ENCODE measurements at places on chromosomes 6 and 20. TPM values are rescaled to one million over a fixed set of nuclear protein-coding genes. Genes with fewer than 3 reads are reported as not detected.

DNA sequence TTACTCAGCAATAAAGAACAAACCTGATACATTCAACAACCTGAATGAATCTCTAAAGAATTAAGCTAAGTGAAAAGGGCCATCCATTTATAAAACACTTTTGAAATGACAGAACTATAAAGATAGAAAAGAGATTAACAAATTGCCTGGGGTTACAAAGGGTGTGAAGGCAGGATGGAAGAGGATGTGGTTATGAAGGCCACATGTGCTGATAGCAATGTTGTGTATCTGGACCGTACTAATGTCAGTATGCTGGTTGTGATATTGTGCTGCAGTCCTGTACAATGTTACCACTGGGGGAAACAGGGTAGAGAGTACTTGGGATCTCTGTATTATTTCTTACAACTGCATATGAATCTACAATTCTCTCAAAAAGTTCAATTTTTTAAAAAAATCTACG lies 36.4 kb downstream of the ELOVL5 start:
- no peaks in the 10 kb centered on the region for H3K4me1 ChIP-seq
- H3K36me3 ChIP-seq: no peaks in the 10 kb centered on the region
- no peak overlapping the region for H3K4me3 ChIP-seq
- no peak overlapping the region for H3K27ac ChIP-seq

DNA sequence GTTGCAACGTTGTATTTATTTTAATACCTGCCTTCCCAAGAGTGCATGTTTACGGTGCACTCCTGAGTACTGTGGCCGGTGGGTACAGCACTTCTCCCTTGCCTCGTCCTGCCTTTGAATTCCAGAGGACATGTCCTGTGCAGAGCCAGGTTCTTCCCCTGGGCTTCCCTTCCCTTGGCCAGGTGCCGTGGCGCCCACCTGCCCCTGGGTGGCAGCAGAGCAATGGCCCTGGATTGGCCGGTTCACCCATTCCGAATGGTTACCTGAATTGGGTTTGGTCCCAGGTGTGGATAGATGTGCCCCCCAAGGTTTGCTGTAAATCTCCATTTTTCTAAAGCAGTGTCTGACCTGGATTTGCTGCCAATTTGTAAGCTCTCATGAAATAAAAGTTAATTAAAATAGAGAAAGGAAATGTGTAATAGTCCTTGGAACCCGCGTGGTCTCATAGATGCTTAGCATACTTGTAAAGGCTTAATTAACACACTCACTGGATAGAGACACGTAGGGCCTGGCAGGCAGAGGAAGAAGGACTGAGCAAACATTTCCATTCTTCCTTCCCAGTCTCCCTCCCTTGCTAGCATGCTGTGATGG lies 40.6 kb downstream of the DTD1 start:
- no peak for DNase-seq
- H3K4me1 ChIP-seq: peaks cover 3% of the 10 kb centered on the region
- no peak overlapping the region for H3K27ac ChIP-seq
- H3K4me3 ChIP-seq: no peak overlapping the region
- H3K36me3 ChIP-seq: peaks cover 14% of the 10 kb centered on the region

DNA sequence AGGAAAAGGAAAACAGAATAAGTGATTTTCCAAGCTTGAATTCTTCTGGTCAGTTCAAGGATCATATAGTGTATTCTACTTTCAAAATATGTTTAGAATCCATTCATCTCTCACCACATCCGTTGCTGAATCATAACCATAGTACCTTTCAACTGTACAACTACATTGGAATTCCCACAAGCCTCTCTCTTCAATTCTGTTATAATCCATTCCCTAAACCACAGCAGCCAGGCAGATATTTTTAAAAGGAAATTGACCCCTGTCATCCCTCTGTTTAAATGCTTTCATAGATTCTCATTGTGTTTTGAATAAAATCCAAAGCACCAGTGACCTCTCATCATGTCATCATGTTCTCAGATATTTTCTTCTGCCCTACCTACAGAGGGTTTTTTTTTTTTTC lies 412.7 kb downstream of the GRIK2 start:
- no peak for DNase-seq
- no peak overlapping the region for H3K27ac ChIP-seq
- no peaks in the 10 kb centered on the region for H3K36me3 ChIP-seq
- no peak overlapping the region for H3K4me3 ChIP-seq
- H3K4me1 ChIP-seq: no peaks in the 10 kb centered on the region

HNF4A gene
- not detected for total RNA-seq

RAET1L gene
- not detected for total RNA-seq

VSX1 gene
- 0.48 TPM for total RNA-seq

GRCh38 chr6:112690497-112691202 lies 343.5 kb downstream of the RFPL4B start:
- H3K27ac ChIP-seq: no peak overlapping the region
- no peaks in the 10 kb centered on the region for H3K27me3 ChIP-seq
- H3K4me1 ChIP-seq: peaks cover 3% of the 10 kb centered on the region
- H3K4me3 ChIP-seq: no peak overlapping the region
- no peaks in the 10 kb centered on the region for H3K36me3 ChIP-seq
- no peak for DNase-seq

DNA sequence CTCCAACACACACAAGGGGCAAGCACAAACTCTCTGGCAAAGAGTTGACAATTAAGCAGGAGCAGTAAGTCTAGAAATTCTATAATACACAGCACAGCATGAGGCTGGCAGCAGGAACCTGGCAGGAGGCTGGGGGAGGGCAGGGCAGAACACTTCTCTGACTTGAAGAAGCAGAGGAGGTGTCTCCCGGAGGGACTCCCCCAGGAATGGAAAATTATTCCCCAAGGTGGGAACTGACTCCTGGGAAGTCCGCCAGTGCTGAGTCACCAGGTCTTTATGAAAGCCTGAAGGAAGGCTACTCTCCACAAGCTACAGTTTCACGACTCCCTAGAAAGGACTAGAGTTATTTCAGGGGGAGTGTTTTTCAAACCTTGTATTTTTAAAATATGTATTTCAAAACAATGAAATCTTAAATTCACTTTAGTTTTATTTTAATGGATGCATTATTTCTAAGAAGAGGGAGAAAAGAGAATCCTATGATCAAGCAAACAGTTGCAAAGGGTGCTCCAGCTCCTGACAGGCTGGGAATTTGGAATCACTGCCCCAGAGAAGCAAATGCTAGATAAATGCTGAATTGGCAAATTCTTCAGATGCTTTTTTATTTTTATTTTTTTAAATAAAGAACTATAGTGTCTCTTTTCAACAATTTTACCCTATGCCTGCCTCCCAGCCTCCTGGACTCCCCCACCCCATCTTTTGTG lies 192.8 kb downstream of the LY86 start:
- no peaks in the 10 kb centered on the region for H3K36me3 ChIP-seq
- no peak overlapping the region for H3K27ac ChIP-seq
- no peaks in the 10 kb centered on the region for H3K27me3 ChIP-seq
- no peak overlapping the region for H3K4me3 ChIP-seq
- H3K4me1 ChIP-seq: peaks cover 9% of the 10 kb centered on the region
- peak; percentile 71 for DNase-seq

TSHZ2 gene
- total RNA-seq: 3.8 TPM

DNA sequence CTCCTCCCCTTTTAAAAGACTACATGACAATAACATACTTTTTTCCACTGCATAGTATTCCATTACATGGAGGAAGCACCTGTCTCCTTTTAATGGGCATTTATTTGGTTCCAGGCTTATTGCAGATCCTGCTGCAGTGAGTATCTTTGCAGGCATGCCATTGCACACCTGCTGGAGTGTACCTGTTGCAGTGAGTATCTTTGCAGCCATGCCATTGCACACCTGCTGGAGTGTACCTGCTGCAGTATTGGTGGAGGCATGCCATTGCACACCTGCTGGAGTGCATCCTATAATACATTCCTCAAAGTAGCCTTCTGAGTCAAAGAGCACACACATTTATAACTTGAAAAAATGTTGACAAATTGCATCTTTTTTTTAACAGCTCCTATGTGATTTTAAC lies 1.6 kb downstream of the BFSP1 start:
- no peaks in the 10 kb centered on the region for H3K27me3 ChIP-seq
- H3K4me3 ChIP-seq: no peak overlapping the region
- H3K4me1 ChIP-seq: peaks cover 4% of the 10 kb centered on the region
- H3K27ac ChIP-seq: no peak overlapping the region
- no peak for DNase-seq
- H3K36me3 ChIP-seq: no peaks in the 10 kb centered on the region

CDYL gene
- total RNA-seq: 21.3 TPM

DCDC2 gene
- total RNA-seq: 0.99 TPM

DNA sequence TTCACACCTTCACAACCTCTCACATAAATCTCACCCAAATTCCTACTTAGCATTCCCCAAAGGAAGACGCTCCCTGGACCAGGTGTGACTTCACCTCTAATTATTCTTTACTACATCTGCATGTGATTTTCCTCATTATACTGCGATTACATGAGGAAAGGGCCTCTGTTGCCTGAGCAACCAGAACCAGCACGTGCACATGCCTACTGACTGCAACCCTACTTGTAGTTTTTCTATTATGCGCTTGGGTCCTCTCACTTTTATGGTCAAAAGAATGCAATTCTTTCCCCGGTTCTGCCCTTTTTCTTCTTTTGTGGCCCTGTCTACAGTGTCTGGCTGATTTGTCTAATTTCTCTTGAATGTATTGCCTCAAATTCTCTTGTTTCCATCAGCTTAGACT lies 20.4 kb upstream of the ANKEF1 start:
- H3K4me1 ChIP-seq: no peaks in the 10 kb centered on the region
- H3K27me3 ChIP-seq: no peaks in the 10 kb centered on the region
- H3K4me3 ChIP-seq: no peak overlapping the region
- H3K27ac ChIP-seq: no peak overlapping the region
- DNase-seq: no peak

GRCh38 chr20:7199861-7200260 lies 432.4 kb downstream of the BMP2 start:
- H3K27ac ChIP-seq: no peak overlapping the region
- no peaks in the 10 kb centered on the region for H3K4me1 ChIP-seq
- no peaks in the 10 kb centered on the region for H3K36me3 ChIP-seq
- H3K27me3 ChIP-seq: no peaks in the 10 kb centered on the region

GRCh38 chr20:1790386-1790785 lies 104.8 kb upstream of the SIRPA start:
- no peak for DNase-seq
- no peak overlapping the region for H3K27ac ChIP-seq
- H3K4me1 ChIP-seq: no peaks in the 10 kb centered on the region
- peaks cover 2% of the 10 kb centered on the region for H3K27me3 ChIP-seq

DNA sequence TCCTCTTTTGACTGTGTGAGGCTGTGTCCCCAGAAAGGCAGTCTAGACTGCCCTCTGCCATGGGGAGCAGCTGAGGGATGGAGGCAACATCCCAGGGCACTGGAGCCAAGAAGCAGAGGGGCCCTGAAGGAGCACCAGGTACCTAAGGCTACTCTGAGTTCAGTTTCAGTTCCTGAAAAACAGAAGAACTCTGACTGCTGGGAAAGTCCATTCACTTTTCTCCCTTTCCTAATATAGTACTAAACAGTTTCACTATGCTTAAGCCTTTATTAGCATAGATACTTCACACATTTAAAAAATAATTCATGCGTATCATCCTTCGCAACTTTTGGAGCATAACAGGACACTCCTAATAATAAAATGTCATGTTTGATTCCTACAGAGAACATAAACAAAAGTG lies 130.0 kb downstream of the FOXC1 start:
- no peak overlapping the region for H3K4me3 ChIP-seq
- H3K4me1 ChIP-seq: no peaks in the 10 kb centered on the region

COL12A1 gene
- 14.8 TPM for total RNA-seq

DNA sequence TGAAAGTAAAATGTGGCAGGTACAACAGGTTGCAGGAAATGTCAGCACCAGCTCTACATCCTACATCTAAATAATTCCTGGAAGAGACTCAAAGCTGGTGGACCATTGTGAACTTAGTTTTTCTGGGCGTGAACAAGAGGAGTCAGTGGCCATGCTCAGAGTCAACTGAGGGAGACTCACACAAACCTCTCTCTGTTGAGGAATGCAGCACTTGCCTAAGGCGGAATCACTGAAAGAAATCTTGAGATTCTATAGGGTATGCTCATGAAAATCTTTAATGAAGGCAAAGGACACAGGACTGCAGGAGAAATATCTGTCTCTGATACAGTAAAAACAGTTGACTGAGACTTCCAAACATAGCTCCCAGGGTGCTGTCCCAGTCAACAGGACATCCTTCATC lies 22.5 kb downstream of the SLC17A4 start:
- H3K36me3 ChIP-seq: no peaks in the 10 kb centered on the region
- H3K27ac ChIP-seq: no peak overlapping the region

- peak overlapping the region; percentile 70 for H3K4me3 ChIP-seq
- peaks cover 10% of the 10 kb centered on the region for H3K4me1 ChIP-seq
- peaks cover 39% of the 10 kb centered on the region for H3K27me3 ChIP-seq
- no peak overlapping the region for H3K27ac ChIP-seq
- H3K36me3 ChIP-seq: no peaks in the 10 kb centered on the region
- peak; percentile 57 for DNase-seq
These were observed 15.8 kb downstream of the AARS2 start for GRCh38 chr6:44297063-44298038.

DNA sequence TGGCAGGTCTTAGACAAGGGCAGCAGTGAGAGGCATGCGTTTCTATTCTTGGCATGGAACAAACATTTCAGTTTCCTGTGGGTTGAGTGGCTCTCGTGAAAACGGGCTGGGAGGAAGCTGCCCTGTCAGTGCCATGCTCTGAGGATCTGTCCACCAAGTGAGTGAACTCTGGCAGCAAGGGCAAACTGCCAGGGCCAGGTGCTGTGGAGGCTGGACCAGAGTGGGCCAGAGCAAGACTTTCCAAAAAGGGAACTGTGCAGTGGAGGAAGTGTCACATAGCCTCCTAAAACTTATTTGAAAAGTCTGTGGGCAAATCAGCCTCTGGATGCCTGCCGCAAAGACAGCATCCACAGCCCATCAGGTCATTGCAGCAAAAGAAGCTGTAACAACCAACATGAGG lies 44.2 kb upstream of the TAB2 start:
- no peak for DNase-seq
- no peak overlapping the region for H3K27ac ChIP-seq
- H3K4me1 ChIP-seq: no peaks in the 10 kb centered on the region
- H3K4me3 ChIP-seq: no peak overlapping the region

- H3K4me3 ChIP-seq: no peak overlapping the region
- H3K36me3 ChIP-seq: no peaks in the 10 kb centered on the region
- no peak overlapping the region for H3K27ac ChIP-seq
- H3K27me3 ChIP-seq: no peaks in the 10 kb centered on the region
- no peak for DNase-seq
These were observed 75.4 kb downstream of the PERP start for GRCh38 chr6:138031850-138032249.

DNA sequence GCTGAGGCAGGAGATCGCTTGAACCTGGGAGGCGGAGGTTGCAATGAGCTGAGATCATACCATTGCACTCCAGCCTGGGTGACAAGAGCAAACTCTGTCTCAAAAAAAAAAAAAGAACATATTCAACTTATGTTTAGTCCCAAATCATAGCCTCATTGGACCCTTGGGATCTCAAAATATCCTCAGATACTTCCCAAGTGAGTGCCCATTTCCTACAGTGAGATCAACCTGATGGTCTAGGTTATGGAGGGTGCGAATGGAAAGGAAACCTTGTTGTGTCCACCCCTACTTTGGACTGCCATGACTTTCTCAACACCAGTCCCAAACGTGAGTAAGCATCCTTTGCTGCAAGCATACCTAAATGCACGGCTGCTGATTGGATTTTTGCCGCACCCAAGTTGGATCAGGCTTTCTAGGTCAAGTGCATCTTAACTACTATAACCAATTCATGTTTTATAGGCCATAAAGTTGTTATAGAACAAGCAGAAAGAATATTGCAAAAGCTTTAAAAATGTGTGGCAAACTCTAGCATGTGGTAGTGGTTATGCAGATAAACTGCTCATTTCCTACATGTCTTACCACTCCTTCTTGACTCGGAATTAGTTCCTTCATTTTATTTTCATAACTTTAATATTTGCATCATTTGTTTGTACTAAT lies 131.2 kb downstream of the PLEKHG1 start:
- no peaks in the 10 kb centered on the region for H3K36me3 ChIP-seq
- no peaks in the 10 kb centered on the region for H3K4me1 ChIP-seq
- no peak for DNase-seq
- H3K27me3 ChIP-seq: no peaks in the 10 kb centered on the region
- H3K27ac ChIP-seq: no peak overlapping the region

Data from psoas muscle (tissue), 8 donors.